ENCODE measurements at places on chromosomes 3 and 15. TPM values are rescaled to one million over a fixed set of nuclear protein-coding genes. Genes with fewer than 3 reads are reported as not detected.

Gene FBXW12
- total RNA-seq = not detected

Gene TGM5
- total RNA-seq = not detected

Gene RHCG
- not detected for total RNA-seq

Gene CCR3
- not detected for total RNA-seq

Gene TIPIN
- 2.8 TPM for total RNA-seq

Gene CNTN6
- not detected for total RNA-seq

Gene HTR3D
- not detected for total RNA-seq

Gene CNBP
- 458 TPM for total RNA-seq

Gene SAMD7
- total RNA-seq = not detected

Gene ST8SIA2
- total RNA-seq = 3.1 TPM

Gene ZSCAN2
- total RNA-seq = 5.7 TPM

Gene TPRA1
- total RNA-seq = 21.3 TPM

Gene P2RY1
- 10.1 TPM for total RNA-seq

Gene EPHA6
- 0.62 TPM for total RNA-seq

Gene RETNLB
- total RNA-seq = not detected

Gene PCOLCE2
- total RNA-seq = 64.1 TPM

Gene PYGO1
- 6.7 TPM for total RNA-seq

Gene FOXL2NB
- total RNA-seq = not detected

Gene OSTN
- 0.11 TPM for total RNA-seq

Gene ASB14
- 9.0 TPM for total RNA-seq

Gene LARP6
- total RNA-seq = 55.7 TPM

Gene CPEB1
- 1.9 TPM for total RNA-seq

Gene LIPC
- 0.70 TPM for total RNA-seq

Measured in Right ventricle myocardium inferior (tissue), 1 donor.